ENCODE measurements at places on chromosomes 3 and 15.

DNA sequence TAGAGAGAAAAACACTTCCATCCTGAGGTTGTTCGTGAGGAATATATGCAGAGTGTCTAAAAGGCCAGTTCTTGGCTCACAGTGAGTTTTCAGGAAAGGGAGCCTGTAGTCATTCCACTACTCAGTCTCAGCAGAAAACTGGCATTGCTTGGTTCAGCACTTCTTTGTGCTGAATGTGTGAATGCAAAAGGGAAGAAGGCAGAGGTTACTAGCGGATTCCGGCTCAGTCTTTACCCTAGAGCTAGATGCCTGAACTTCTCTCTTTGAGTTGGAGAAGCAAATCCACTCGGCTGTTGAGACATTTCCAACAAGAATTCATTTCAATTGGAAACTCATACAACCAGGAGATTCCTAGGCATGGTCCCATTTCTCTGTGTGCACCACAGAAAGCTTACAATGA, 23.1 kb upstream of the FRMD4B start:
- DNase-seq = no peak

DNA sequence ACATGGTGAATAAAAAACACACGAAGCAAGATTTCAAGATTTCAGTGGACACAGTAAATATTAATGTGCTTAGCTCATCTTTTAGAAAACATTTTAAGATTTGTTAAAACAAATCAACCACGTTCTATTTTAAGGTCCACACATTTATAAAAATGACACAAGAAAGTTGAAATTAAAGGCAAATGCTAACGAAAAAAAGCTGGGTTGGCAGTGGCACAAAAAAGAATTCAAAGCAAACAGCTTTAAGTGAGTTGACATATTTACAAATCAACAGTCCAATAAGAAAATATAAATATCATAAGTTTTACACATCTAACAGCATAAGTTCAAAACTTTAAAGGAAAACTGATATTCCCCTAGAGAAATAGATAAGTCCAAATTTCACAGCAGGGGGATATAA, 430.4 kb upstream of the CCDC54 start:
- no peak for DNase-seq

DNA sequence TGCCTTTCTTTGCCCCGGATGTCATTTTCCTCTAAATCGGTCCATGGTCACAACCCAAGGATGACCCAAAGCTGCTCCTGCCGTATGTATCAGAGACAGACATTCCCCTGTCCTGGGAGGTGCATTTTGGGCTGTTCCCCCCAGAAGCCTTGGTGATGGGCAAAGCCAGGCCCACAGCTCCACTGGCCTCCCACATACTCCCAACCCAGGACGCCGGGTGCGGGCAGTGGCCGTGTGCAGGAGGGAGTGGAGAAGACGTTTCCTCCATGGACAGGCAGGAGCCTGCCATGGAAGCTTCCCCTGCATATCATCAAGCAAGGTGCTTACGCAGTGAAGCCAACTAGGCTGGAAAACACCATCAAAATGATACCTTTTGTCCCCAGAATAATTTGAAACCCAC, 175.0 kb downstream of the ATP10A start:
- DNase-seq = no peak

- DNase-seq = no peak
Measured at GRCh38 chr3:175869404-175869803, 1010.3 kb downstream of the NAALADL2 start.

DNA sequence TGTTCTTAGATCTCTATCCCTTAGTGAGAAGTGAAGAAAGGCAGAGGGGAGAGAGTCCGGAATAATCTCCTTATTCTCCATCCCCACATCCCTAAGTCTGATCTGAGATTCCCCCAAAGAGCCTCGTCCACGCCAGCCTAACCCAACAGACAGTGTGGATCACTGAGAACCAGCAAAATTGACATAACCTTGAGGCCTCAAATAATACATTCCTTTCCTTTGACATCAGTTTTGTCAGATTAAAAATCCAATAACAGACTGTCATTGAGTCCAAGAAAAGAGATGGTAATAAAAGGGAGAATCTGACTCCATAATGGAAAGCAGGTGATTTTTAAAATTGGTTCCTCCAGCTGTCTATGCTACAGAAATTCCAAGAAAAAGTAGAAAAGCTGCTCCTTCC, 7.7 kb upstream of the SIAH2 start:
- no peak for DNase-seq

DNA sequence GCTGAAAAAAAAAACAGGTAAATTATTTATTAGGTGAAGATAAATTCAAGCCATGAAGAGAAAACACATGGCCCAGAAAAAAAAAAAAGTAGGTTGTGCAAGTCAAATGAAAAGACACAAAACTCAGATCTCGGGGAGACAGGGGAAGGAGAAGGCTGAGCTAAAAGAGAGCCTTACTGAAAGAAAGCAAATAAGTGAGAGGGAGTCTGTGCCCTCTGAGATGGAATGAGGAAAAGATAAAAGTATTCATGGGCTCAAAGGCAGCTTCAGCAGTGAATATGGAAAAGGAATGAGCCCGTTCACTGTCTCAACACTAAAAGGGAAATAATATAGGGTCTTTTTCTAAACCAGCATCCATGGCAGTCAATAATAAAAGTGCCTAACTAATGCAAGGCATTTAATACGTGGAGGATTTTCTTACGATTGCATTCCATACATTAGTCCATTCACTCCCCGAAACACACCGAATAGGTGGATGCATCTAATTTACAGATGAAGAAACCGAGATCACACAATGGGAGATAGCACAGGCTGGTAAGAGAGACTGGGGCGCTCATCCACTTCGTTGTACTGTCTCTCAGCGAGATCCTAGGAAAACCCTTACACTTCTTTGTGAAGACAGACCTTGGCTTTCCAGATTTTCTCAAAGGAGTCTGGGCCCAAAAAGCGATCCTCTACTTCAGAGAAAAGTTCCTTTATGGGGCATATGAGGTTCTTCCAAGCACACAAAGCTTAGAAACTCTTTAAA, 1.1 kb downstream of the TFDP2 start:
- no peak for DNase-seq

DNA sequence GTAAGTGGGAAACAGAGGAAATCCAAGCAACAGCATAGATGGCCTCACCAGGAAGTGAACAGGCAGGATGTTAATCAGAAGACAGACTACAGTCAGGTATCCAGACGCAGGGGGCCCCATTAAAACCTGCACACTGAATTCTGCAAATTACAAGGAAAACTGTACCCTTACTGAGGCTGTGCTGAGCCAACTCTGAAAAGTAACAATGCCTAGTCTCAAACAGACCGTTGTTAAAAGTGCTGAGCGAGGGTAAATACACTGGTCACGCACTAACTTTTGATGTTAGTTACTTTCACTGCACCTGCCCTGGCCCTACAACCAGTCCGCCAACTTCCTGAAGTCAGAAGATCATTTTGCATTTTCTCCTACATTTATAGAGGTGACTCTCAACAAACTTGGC, 1.0 kb downstream of the TAMM41 start:
- no peak for DNase-seq

DNA sequence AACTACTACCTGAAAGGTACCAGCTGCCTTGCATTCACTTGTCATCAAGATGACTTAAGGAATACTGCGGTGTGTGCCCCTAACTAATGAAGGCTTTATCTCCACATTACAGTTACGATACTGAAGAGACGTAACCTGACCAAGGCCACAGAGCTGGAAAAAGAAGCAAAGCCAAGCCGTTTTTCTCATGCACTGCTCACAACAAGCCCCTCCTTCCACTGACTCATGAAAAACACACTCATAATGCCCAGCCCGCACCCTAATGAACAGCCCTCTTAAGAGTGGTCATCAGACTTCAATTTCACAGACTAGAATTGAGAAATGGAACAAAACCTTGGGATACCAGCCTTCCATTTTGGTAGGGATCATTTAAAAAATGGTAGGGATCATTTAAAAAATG, 11.6 kb downstream of the PSMD6 start:
- no peak for DNase-seq

DNA sequence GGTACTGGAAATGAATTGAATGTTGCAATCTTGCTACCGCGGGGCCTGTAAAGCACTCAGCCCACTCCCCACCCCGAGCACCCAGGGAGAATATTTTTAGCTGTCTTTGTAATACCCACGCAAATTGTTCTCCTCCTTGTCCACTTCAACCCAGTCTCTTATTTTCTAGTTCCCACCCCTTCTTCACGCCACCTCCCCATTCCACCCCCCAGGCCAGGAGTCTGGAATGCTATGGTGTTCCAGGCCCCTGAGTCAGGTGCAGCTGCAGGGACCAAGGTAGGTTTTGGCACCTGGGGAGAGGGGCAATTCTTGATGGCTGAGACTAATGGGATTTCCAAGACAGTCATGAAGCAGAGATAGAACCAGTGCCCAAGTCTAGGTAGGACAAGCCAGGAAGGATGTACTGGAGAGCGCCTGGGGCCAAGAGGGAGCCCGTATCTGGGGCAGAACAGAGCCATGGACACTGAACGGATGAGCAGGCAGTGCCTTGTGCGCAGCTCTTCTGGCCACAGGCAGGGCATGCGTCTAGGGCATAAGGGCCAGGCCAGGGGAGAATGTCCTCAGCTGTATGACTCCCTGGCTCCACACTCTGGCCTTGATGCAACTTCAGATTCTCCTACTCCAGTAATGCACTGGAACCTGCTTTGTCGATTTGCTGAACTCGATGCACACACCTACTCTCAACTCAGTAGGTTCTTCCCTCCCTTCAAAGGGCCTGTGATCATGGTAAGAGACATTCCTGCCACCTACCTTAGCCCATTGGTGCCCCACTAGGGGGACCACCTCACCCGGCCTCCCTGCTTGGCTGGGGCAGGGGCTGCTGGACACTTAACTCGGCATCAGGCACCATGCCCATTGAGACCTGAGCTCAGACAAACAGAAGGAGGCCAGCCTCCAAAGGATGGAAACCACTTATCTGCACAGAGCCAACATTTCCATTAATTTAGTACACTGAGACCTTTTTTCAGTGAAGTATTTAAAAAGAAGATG, 34.6 kb upstream of the MAGEF1 start:
- no peak for DNase-seq

DNA sequence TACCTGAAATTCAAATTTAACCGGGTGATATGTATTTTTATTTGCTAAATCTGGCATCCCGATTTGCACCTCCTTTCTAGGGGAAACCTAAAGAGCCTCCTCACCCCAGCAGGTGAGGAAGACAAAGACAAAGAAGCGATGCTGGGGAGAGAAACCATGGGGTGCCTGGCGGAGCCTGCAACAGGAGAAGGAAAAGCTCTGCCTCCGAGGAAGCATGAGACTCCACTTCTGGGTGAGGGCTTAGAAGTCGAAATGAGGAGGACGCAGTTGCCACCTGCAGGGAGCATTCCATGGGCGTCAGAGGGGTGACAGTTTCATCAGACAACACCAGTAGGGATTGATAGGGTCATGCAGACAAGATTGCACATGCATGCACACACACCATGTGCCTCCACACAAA, 30.5 kb upstream of the LYZL4 start:
- DNase-seq = no peak

Data from stimulated activated CD8-positive, alpha-beta memory T cell treated with anti-CD3 and anti-CD28 coated beads, Interleukin-12 subunit alpha, Interleukin-12 subunit beta, amount 100 ng/mL, for 1 hour (primary cell).